ENCODE measurements at places on chromosomes 16 and 17.

- no peak for DNase-seq
These were observed 137.6 kb downstream of the RBFOX3 start for GRCh38 chr17:79473111-79473875.

DNA sequence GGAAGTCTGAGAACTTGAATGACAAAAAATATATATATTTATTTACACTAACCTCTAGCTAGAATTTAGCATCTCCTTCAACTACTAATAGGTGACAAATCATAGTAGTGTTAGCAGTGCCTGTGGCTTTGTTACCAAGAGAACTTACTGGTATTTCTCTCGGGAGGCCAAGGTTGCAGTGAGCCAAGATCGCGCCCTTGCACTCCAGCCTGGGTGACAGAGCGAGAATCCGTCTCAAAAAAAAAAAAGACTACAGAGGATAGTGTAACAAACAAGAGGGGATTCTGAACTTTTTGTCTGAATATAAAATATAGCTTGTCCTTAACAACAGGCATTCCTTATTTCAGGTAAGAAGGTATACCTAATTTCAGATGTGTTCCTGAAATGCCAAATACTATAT lies 1.3 kb upstream of the SUZ12 start:
- no peak for DNase-seq

DNA sequence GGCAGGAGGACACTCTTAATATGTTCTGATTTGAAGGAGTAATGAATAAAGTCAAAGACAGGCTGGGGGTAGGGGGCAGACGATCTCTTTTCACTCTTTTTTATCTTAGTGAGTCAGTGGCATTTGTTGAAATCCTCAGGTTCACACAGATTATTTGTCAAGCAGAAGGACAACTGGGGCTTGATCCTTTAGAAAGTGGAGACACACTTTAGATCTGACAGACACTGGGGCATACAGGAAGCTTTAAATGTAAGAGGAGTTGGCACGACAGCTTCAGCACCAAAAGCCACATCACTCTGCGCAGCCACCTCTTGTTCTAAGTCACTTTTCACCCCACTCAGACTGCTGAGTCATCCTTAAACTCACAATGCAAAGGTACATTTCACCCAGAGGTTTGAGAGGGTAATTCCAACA lies 121.5 kb downstream of the STXBP4 start:
- DNase-seq, result peak; percentile 89

- DNase-seq, result no peak
These were observed 3.4 kb upstream of the PPP1R9B start for GRCh38 chr17:50153650-50154575.

GRCh38 chr17:42312285-42313130 lies 24.2 kb downstream of the STAT5A start:
- peak; percentile 79 for DNase-seq

DNA sequence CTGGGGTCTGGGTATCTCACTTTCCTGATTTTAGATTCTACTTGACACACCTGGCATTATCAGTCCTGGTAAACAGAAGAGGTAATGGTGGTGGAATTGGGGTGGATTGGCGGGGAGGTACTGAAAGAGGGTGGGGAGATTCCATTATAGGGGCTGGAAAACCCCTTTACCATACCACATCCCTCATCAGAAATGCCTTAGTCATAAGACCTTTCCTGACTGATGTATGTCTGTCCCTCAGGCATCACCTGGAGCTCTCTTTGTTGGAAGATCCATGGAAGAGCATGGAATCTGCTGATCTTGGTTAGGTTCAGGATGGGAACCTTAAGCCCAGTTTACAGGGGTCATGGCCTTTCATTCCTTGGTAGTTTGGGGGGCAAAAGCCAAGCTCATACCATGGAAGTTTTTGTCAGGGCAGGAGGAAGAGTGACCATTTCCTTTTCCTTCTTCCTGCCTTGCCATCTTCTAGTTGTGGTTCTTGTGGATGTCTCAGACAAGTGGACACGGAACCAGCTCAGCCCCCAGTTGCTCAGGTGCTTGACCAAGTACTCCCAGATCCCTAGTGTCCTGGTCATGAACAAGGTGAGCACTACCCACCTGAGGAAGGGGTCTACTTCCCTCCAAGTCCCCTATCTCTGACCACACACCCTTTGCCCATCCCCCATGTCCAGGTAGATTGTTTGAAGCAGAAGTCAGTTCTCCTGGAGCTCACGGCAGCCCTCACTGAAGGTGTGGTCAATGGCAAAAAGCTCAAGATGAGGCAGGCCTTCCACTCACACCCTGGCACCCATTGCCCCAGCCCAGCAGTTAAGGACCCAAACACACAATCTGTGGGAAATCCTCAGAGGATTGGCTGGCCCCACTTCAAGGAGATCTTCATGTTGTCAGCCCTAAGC lies 3.3 kb downstream of the ERAL1 start:
- DNase-seq, result no peak

GRCh38 chr16:10989559-10989958 lies 45.2 kb downstream of the CLEC16A start:
- DNase-seq, result no peak

- DNase-seq, result no peak
These were observed 116.6 kb upstream of the C17orf78 start for GRCh38 chr17:37259030-37259735.

Data from T-helper 1 cell (primary cell).